ENCODE measurements at places on chromosomes 2 and 18.

DNA sequence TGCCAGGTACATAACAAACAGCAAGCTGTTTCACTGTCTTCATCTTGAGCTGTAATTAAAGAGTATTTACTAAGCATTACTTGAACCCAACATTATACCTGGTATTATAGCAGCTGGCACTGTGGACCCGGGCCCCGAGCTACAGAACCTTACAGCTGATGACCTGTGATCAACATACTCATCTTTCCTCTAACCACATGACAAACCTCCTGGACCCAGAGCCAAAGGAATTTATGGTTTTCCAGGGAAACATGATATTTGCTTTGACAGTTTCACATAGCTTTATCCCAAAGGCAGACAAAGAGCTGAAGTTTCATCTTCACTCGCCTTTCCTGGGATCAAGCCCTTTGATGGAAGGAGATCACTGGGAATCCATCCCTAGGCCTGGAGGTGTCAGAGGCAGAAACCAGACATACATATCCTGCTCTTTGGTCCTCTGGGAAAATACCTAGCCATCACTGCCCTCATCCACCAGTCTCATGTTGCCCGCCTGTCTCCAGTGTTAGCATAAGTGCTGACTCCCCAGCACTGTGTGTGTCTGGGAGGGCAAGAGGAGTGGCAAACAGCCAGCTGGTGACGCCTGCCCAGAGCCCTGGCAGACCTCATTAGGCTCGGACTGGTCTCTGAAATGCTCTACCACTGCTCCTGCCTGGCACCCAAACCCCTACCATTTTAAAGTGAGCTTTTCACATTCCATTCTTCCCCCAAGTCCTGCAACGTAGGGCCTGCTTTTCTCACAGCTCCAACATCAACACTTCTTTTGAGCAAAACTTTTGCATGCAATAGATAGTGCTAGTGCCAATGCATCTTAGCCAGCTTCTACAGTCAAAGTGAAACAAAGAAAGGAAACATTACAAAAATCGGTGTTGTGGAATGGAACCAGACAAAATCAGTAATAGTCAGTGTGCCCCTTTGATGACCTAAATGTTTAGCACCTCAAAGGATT, 138.8 kb upstream of the CTAGE1 start:
- no peak for DNase-seq

GRCh38 chr2:73142937-73143336, 30.2 kb upstream of the RAB11FIP5 start:
- no peak for DNase-seq

DNA sequence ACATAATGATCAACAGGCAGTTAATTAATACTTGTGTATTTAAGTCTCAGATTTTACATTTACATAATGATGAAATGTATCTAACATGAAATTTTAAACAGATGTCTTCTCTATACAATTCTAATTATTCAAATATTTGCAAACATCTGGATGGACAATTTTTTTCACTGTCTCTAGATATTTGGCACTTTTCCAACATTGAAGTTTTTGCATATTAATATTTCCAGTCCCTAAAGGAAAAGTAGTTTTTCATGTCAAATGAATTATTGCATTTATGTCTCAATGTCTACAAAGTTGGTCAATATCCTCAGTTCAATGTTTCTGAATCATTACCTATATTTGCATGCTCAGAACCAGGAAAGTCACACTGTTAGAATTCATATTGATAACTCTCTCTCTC, 560.9 kb upstream of the PKDCC start:
- no peak for DNase-seq

GRCh38 chr18:68177807-68178702, 536.9 kb downstream of the TMX3 start:
- no peak for DNase-seq

- DNase-seq, result no peak
Observed at GRCh38 chr2:128324008-128324896, 5.6 kb upstream of the HS6ST1 start.

- DNase-seq, result no peak
Observed at GRCh38 chr2:174446531-174446930, 40.3 kb downstream of the GPR155 start.

GRCh38 chr2:128551435-128551834, 232.8 kb upstream of the HS6ST1 start:
- no peak for DNase-seq
